Fibroblast of skin of right quadriceps (primary cell): ENCODE measurements at places on chromosomes 2 and 18.

- peak; percentile 17 for DNase-seq
These were observed 242.1 kb upstream of the RND3 start for GRCh38 chr2:150729495-150729955.

GRCh38 chr2:238916875-238917590, 69.1 kb downstream of the TWIST2 start:
- no peak for DNase-seq

GRCh38 chr2:142722569-142722968, 154.9 kb upstream of the KYNU start:
- DNase-seq = peak; percentile 77

DNA sequence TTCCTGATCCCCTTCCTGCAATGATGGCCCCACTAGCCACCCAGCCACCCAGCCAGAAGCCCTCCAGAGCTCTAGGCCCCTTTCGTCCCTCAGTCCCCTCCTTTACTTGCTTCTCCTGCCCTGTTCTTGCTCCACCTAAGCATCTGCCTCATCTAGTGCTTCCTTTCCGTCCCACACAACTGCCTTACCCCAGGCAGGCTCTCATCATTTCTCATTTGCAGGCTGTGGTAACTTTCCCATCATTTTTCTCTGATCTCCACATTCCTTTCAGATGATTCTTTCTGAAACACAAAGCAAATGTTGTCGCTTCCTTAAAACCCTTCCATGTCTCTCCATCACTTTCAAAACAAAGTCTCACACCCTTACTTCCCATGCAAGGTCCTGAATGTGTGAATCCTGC, 459.8 kb downstream of the METTL4 start:
- DNase-seq = peak; percentile 75

DNA sequence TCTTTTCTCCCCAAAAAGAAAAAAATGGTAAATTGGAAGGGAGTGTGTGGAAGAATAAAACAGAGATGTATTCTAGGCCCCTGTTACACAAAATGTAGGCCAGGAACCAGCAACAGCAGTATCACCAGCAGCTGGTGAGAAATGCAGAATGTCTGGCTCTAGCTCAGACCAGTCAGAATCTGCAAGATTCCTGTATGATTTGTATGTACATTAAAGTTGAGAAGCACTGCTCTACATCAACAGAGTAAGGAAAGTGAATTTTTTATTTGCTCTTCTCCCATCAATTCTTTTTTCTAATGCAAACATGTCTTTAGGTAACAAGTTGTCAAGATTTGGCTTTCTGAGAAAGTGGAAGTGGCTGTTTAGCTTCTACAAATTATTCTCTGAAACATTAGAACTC, 235.4 kb upstream of the FANCL start:
- no peak for DNase-seq

DNA sequence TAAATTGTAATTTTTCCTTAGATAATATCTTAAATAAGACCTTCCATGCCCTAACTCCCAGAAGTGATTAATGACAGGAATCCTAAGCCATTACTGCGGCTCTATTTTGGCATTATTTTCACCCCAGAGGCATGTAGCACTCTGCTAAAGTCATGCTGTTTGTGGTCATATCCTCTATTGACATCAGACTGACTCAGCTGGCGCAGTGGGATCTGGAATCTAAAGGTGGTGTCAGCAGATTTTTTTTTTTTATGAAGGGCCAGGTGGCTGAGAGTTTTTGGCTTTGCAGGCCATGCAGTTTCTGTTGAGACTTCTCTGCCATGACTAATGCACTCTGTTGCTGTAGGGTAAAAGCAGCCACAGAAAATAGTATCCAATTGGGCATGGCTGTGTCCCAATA, 64.1 kb upstream of the ACVR1C start:
- DNase-seq = peak; percentile 96

DNA sequence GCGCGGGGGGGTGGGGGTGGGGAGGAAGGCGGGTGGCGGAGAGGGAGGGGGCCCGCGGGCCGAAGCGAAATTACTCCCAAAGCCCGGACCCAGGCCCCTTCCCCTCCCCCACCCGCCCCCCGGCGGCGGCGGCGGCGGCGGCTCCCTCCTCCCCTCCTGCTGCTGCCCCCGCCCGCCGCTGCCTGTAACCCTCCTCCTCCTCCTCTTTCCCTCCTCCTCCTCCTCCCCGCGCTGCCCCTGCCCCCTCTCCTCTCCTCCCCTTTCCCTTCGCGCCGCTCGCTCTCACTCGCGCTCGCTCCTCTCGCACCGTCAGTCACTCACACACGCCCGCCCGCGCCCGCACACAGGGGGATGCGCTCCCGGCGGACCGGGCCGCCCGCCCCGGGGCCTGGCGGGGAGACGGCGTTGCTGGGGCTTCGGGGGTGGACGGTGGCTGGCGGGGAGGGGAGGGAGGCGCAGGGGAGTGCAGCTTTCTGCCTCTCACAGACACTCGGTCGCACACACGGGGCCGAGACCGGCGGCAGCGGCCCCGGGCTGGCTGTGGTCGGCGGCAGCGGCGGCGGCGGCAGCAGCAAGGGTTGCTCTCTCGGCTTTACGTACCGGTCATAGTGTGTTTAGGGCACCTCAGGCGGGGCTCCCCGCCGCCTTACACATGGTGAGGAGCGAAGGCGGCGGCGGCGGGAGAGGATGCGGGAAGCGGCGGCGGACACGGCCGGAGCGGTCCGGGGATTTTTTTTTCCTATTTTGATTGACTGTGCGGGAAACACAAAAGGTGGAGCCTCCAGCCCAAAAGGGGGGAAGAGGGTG, 405 bp downstream of the SP3 start:
- peak; percentile 93 for DNase-seq

DNA sequence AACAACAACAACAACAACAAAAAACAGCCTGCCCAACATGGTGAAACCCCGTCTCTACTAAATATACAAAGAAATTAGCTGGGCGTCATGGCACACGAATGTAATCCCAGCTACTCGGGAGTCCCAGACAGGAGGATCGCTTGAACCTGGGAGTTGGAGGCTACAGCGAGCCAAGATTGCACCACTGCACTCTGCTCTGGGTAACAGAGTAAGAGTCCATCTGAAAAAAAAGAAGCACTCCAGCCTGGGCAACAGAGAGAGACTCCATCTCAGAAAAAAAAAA, 344.1 kb upstream of the PLGLB2 start:
- DNase-seq = no peak

GRCh38 chr18:7038330-7038851, 79.2 kb downstream of the LAMA1 start:
- DNase-seq = peak; percentile 96

DNA sequence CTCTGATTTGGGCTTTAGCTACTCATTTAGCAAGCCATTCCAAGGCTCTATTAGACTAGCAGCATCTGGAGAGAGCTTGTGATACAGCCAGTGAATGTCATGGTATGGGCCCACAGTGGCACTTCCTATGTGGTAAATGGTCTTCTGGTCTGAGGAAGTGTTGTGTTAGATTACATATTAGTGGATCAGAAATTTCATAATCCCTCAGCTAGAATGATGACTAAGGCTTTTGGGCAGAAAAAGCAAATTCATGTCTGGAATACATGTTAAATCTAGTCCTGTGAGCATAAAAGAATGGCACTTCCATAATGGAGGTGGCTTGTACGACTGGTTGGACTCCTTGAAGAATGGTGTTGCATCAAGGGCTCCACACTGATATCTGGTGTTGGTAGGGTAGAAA, 436.8 kb upstream of the CWC22 start:
- DNase-seq = no peak

DNA sequence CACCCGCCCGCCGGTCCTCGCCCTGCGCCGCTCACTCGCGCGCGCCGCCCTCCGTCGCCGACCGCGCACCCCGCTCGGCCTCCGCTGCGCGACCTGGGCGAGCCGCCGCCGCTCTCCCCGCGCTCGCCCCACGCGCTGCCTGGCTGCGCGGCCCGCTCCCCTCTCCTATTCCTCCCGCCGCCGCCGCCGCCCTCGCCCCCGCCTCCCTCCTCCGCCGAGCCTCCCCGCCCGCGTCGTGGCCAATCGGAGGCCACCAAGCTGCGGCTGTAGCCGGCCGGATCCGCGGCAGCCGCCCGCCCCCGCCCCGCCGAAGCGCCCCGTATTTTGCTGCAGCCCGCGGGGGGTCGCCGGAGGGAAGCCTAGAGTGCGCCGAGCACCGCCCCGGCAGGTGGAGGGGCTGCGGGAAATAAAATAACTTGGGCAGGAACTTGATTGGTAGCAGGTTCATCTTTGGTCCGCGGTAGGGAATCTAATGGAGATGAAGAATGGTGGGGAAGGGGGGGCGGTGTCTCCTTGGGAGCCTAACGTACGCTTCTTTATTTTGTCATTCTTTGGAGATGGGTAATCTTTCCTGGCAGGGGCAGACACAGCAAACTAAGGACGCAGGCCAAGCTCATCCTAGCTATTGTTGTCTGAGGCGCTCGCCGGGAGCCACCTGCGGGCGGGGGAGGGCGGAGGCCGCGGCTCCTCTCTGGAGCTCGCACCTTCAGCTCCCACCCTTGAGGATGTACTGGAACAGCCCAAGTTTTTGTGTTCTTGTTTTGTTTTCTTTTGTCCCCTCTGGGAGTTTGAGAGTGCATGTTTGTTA, 1.1 kb upstream of the CDH2 start:
- peak; percentile 67 for DNase-seq
